Naive thymus-derived CD4-positive, alpha-beta T cell (primary cell): ENCODE measurements at places on chromosomes 7 and 10. TPM values are rescaled to one million over a fixed set of nuclear protein-coding genes. Genes with fewer than 3 reads are reported as not detected.
A peak's percentile ranks its signal among the peaks of the same experiment; 100 is the strongest.

The PKD1L1 gene
- 0.08 TPM for polyA plus RNA-seq

GRCh38 chr10:133135116-133135465 lies 24.9 kb upstream of the KNDC1 start:
- DNase-seq, result no peak

DNA sequence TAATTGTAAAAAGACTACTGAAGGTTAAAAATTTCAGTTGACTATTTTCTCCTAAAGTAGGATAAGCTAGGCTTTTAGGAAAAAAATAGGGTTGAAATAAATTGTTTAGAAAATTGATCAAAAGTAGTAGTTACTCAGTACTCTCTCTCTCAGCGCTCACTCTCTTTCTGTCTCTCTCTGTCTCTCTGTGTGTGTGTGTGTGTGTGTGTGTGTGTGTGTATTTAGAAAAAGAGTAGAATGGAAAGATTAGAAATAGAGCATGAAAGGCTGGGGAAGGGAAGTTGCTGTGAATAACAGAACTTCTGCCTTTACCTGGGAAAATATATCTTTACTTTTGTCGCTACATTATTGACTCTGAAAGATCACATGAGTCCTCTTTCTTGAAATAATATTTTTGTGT lies 20.6 kb downstream of the ADK start:
- DNase-seq, result no peak

DNA sequence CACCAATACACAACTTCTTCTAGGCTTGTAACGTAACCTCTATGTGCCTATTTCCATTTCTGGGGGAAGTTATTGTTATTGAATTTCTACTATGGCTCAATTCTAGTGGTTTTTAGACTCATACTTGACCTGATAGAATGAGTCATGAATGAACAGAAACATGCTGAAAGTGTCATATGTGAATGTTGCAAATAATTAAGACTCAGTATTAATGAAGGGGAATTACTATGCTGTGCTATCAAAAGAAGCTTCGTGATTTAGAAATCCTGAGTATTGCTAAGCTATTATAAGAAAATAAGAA lies 135.1 kb upstream of the ZWINT start:
- no peak for DNase-seq

GRCh38 chr10:31197886-31198285 lies 121.1 kb upstream of the ZEB1 start:
- DNase-seq, result no peak

The LRRC17 gene
- 0.39 TPM for polyA plus RNA-seq

- DNase-seq, result no peak
These were observed 125.9 kb upstream of the HPS1 start for GRCh38 chr10:98572594-98572993.

The LIPK gene
- not detected for polyA plus RNA-seq

The OPN4 gene
- polyA plus RNA-seq, result not detected

DNA sequence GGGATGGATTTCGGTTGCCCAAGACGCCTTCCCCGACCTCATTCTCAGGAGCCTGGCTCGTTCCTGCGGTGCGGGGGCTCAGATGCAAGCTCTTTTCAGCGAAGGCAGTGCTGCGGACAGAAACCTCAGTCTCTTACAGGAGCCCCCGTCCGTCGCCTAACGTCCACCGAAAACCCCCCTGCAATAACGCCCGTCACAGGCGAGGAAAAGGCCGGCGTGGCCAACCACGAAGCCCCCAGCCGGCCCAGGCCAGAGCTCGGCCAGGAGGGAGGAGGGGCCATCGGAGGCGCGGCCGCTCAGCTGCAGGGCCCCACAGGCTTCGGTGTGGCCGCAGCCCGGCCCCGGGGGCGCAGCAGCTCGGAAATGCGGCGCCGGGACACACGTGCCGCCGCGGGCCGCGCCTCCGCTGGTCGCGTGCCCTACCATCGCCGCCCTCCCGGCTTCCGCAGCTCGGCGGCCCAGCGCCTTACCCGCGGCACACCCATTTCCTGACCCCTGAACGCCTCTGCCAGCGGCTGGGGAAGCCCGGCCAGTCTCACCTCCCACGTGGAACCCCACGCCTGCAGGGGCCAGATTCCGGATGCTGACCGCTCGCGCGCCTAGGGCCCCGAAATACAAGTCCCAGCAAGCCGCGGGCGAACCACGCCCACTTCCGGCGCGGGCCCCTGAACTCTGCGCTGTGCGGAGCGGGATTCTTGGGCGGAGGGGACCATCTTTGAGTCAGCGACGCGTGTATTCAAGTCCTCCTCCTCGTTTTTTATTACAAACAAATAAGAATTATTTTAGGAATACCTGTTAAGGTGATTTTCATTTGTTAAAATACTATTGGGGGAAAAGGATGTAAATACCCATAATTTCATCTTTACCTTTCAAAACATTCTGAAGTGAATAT lies at the start of gene ZNF239:
Gene ZNF239, minus strand, starts transcription at position 616 of the 892 bp plus-strand sequence. CDS start 16,537 bp downstream, outside the sequence.
- peak; percentile 80 for DNase-seq

- DNase-seq, result no peak
These were observed 19.8 kb downstream of the ERCC6 start for GRCh38 chr10:49518982-49519578.

The MBL2 gene
- polyA plus RNA-seq, result not detected

DNA sequence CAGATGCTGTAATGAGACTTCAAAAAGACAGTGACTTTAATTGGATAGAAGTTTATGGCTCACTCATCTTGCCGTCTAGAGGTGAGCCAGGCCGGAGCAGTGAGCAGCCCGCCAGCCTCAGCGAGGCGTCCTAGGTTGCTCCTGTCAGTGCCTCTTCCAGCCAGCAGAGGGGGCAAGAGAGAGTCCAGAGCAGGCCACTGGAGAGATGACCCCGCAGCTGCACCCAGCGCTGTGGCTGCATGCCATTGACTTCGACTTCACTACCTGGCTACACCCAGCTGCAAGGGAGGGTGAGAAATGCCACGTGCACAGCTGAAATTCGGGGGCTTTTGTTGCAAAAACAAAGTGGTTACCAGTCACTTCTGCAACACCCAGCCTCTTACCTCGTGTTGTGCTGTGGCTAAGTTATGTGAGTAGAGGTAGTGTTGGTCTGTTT lies 26.5 kb downstream of the NUB1 start:
- DNase-seq, result peak; percentile 74

The CYP26C1 gene
- not detected for polyA plus RNA-seq

DNA sequence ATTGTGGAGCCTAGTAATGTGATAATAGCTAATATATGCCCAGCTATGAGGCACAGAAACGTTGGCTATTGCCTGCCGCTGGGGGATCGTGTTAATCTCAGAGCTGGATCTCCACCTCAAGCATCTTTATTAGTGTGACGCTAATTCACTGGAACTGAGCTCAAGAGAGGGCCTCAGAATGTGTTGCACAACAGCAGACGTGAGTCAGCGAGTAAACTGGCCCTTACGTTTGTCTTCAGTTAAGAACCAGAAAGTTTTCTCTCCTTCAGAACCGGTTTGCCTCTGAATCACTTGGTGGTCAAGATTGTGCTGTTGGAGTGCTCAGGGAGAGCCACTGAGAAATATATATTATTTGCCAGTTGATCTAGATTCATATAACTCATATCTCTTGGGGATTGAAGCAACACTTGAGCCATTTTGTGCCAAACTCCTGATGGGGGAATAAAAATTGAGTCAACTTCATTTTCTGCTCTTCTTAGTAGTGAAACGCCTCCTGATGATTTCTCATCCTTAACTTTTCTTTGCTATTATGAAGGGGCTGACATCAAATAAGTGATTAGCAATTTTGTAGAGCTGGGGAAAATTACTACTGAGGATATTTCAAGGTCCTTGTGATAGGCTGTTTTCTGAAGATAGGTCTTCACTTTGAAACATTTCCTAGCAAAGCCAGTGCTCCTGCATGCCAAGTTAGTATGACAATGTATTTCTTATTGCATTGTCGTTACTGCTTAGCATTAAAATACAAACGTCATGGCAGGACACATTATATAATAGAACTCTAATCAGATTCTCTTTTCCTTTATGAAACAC lies 22.3 kb downstream of the BZW2 start:
- DNase-seq, result no peak

DNA sequence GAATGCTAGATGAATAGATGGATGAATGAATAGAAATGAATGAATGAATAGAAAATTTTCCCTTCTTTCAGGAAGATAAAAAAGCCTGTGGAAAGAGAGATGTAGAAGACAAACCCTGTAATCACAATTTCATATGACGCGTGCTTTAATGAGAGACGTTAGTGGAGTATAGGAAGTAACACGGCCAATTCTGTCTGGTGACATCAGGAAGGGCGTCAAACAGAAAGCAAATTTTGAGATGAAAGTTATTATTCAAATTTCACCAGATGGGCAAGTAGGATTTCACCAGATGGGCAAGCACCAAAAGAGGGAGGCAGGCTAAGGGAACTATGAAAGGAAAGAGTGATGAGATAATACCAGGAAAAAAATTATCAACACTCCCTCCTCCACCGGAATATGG lies 128.9 kb upstream of the PRSS1 start:
- DNase-seq, result no peak

GRCh38 chr7:29495653-29496052 lies 68.0 kb upstream of the PRR15 start:
- no peak for DNase-seq

The AKAP9 gene
- 26.0 TPM for polyA plus RNA-seq

DNA sequence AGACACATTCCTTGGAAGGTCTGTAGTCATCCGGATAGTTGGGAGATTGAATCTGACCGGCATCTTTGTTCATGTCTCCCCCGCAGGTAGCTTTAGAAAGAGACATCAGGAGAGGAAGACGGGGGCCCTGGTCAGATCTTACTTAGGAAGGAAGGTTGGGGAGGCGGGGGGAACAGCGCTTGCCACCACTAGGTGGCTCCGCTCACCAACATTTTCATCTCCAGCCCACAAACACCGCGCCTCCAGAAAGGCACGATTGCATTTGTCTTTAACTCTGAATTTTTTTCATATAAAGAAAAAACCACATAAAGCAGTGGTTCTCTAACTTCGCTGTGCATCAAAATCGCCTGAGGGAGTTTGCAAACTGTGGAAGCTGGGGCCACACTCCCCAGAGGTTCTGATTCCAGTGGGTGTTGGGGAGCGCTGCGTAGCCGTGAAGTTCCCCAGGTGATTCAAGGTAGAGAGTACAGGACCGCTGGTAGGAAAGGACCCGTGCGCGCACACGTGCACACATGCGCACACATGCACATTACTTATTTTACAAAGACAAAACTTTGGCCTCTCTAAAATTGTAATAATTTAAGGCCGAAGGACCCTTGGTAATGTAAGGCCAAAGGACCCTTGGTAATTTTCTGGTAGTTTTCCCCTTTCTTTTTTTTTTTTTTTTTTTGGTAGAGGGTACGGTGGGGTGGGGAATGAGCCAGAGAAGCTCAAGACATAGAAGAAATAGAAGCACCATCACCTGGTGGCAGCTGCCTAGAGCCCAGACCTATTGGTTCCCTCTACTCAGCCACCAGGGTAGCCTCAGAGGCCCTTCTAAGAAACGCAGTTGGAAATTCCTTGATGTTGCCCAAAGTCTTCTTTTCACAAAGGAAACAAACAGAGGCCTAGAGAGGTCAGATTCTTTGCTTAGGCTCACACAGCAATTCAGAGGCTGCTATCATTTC lies 37.4 kb upstream of the OPALIN start:
- peak; percentile 59 for DNase-seq

- peak; percentile 54 for DNase-seq
These were observed 76.9 kb upstream of the KMT2C start for GRCh38 chr7:152512706-152513105.

The BHLHA15 gene
- polyA plus RNA-seq, result not detected

The PRLHR gene
- not detected for polyA plus RNA-seq

The GIMAP1 gene
- 104 TPM for polyA plus RNA-seq

The NPVF gene
- polyA plus RNA-seq, result not detected
